ENCODE measurements at places on chromosomes 11 and 22.

- peak; percentile 5 for DNase-seq
Measured at GRCh38 chr11:103525069-103525468, 415.8 kb downstream of the DYNC2H1 start.

GRCh38 chr22:48153726-48154125, 1391.3 kb downstream of the TBC1D22A start:
- no peak for DNase-seq

- no peak for DNase-seq
Measured at GRCh38 chr11:123363556-123363955, 66.5 kb upstream of the GRAMD1B start.

GRCh38 chr11:78753297-78753696, 178.6 kb upstream of the NARS2 start:
- no peak for DNase-seq

- no peak for DNase-seq
Measured at GRCh38 chr11:70478166-70478890, 80.0 kb downstream of the CTTN start.

GRCh38 chr11:18314784-18315523, 7.0 kb downstream of the HPS5 start:
- no peak for DNase-seq

DNA sequence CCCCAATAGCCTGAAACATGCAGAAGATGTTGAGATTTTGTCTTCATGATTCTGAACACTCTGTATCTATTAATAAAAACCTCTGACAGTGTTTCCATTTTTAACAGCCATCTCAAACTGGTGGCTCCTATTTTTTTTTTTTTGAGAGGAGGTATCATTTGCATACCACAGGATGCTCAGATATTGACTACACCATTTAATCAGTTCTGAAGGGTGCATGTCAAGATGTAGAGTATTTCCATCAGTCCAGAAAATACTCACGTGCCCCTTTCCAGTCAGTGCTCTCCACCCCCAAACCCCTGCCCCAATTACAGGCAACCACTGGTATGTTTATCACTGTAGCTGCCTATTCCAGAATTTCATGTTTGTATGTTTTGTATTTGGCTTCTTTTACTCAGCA, 85.3 kb upstream of the SORL1-AS1 start:
- no peak for DNase-seq

DNA sequence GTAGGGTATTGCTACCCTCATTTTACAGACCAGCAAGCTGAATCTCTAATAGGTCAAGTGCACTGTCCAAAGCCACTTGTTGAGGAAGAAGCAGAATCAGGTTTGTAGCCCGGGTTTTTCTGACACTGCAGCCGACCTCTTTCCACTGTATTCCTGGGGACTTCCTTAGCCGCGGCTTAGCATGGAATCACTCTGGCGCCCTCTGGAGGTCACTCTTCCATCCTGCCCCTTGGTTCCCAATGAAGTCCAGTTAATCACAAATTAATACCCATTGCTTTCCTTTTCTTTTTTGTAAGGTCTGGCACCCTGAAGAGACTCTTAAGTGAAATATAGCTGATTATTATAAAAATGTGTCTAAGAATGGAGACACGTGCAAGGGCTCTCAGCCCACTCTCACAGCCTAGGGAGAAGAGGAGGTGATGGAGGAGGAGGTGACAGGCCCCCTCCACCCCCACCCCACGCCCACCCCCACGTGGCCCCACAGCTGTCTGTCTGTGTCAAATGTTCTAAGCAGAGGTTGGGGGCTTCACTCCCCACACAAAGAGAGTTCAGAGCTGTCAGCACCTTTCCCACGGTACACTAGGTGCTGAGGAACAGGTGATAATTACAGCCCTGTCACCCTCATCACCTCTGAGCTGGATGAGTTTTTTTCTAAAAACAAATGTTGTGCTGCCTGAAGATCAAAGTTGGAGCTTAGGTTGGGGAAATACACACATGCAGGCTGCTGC, 57.7 kb upstream of the DRD2 start:
- peak; percentile 65 for DNase-seq

DNA sequence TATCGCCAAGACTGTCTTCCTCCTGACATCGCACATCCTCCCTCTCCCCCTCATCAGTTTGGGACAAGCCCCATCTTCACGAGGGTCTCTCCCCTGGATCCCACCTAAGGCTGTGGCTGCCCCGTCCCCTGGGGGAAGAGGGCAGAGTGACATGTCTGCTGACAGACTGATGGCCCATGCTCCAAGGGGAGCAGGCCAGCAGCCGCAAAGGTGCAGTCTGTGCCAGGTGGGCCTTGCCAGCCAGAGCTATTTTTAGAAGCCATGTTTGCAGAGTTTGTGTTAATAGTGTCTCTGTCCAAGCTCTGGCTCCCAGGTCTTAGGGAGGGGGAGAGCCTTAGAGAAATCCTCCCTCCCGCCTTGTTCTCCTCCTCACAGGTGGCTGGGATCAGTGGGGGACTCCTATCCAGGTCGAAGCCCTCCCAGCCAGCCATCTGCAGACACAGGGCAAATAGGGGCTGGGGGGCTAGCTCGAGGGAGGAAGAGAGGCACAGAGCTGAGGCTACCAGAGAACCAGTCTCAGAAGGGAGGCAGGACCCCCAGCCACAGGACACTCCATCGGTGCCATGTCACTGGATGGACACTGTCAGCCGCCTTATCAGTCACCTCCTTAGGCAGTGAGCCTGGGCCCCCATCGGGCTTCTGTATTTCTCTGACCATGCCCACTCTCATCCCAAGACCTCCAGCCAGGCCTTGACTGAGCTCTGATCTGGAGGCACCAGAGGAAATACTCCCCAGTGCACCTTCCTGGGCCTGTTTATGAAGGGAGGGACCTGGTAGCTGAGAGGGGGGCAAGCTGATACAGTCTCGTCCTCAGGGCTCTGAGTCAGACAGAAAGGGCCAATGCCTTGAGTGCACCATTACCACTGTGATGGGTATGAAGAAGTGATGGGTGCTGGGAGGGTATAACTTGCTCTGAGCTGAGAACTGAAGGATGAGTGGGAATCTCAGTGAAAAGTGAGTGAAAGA, 49.3 kb downstream of the CHRDL2 start:
- DNase-seq: no peak

DNA sequence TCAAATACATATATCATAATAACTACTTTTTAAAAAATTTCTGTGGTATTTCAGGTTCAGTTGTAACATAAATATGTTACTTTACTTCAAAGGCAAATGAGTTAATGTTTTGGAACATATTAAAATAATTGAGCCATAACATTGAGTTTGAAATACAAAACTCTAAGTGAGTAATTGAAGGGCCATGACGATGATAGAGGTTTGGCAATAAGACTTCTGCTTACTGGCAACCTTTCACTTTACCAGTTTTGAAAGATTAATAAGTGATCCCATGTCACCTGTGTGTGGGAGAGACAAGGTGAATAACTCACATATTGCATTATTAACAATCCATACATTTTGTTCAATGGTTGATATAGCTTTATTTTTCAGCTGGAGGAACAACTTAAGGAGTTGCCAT, 144.4 kb downstream of the GRIA4 start:
- no peak for DNase-seq

GRCh38 chr11:11346303-11346702, 6.7 kb downstream of the CSNK2A3 start:
- DNase-seq: no peak
